Lung (tissue), 17 donors: ENCODE measurements at places on chromosomes 1 and 21. TPM values are rescaled to one million over a fixed set of nuclear protein-coding genes. Genes with fewer than 3 reads are reported as not detected.

DNA sequence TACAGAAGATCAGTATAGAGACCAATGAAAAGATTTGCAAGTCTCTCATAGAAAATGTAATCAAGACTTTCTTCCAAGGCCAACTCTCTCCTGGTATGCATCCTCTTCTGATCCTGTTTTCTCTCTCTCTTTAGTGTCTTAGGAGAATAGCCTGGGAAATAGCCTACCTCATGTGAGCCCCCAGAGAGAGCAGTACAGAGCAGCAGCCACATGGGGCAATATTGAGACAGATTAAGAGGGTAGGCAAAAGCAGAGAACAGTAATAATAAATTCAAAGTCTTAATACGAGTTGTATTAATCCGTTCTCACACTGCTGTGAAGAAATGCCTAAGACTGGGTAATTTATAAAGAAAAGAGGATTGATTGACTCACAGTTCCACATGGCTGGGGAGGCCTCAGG, 61.4 kb downstream of the RNASEL start:
- DNase-seq: no peak

Gene RAB3GAP2
- 36.9 TPM for total RNA-seq

Gene KPRP
- total RNA-seq: not detected

DNA sequence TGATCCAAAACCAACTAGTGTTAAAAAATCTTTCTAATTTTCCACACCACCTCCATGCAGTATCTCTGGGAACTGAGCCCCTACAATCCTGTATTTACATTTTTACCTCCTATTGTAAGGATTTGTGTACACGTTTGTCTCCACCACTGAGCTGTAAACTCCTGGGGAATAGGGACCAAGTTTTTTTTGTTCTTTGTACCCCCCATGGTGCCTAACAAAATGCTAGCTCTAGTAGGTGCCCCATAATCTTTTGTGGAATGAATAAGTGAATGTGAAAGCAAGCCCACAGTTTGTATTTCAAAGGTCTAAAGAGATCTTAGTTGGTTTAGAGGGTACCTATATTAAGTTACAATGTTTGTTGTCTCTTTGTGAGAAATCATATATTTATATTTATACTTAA, 879 bp upstream of the WLS start:
- no peak for DNase-seq

Gene KCNK2
- total RNA-seq: 0.28 TPM

DNA sequence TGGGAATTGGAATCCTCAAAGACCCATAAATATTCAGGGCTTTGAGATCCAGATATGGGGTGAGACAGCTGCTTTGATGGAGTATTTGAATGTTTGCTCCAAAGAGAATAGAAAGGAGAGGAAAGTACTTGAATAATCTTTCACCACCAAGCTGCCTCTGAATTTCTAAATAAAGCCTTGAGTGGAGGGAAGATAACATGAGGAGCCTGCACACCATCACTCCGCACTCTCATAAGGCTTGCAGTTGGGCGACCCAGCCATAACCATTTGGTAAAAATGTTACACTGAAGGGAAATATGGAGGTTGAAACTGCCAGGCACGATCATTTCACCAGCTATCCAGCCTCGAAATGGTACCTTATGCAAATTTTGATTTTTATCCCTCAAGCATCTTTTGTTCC, 38.4 kb downstream of the VCAM1 start:
- no peak for DNase-seq

Gene HEYL
- total RNA-seq: 19.6 TPM

- DNase-seq: no peak
Observed at GRCh38 chr1:17790383-17791054, 35.4 kb downstream of the ACTL8 start.

- no peak for DNase-seq
Observed at GRCh38 chr1:99674115-99675064, 28.5 kb downstream of the PALMD start.

GRCh38 chr1:24786191-24786590, 40.9 kb downstream of the CLIC4 start:
- DNase-seq: no peak

Gene PAX7
- total RNA-seq: 0.03 TPM

Gene UROD
- total RNA-seq: 71.6 TPM

DNA sequence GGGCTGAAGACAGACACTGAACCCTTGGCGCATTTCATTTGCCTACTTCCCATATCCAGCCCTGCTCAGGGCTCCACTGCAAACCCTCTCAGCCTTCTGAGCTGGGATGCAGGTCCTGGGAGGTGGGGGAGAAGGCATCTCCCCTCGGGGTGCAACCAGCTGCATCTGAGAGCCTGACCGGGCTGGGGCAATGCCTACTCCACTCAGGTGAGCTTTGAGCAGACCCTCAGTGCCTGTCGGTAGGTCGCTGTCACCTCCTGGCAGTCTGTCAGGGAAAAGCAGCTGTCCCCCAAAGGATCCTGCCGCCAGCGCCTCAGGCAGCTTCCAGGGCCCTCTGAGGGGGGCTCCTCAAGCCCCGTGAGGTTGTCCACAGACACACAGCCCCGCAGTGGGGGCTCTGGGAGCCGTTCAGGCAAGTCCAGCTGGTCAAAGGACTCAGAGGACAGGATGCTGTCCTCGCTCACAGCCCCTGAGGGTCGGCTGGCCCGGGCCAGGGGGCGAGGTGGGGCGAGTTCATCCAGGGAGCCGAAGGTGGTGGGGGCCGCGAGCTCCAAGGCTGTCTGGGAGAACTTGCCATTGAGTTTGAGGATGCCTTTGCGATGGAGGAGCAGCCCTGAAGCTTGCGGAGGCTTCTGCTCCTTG, 18.2 kb downstream of the NUAK2 start:
- DNase-seq: no peak

DNA sequence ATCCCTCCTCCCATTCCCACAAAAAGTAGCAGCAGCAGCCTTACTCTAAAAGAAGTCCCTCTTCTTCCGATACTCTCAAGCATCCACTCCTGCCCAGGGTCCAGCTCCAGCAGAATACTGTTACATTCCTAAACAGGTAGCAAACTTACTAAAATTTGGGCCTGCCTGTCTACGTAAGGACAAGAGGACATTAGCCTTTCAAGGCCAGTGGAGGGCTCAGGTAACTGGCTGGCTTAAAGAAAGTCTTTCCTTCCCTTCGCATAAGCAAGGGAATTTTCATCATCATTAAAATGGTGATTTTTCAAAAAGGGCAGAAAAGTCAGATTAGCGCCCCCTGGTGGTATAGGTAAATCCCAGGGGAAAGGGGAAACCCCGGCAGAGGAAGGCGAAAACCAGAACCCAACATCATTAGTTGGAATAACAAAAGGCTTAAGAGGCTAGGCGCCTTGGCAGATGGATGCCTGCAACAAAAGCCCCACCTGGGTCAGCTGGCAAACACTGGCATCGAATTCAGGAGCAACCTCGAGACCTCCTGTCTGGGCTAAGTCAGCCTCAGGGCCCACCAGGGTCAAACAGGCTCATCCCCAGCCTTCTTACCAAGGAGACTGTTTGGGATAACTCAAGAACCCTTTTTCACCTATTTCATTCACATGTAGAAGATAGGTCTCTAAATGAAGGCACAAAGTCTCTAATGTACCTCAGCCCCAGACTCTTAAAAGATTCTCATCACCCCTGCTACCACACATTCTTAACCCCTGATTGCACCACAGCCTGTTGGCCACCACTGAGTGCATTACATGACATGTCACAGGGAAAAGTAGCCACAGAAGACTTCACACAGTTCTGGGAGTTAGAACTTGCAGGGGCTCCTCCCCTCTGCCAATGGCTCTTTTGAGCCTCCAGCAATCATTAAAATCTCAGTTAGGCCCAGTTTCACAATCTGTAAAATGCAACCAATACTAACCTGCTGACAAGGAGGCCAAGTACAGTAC, 36.7 kb downstream of the ERI3 start:
- peak; percentile 20 for DNase-seq
